Nucleus accumbens (tissue), 56 donors: ENCODE measurements at places on chromosomes 1 and 21.

- no peak for DNase-seq
These were observed 6.2 kb downstream of the C1orf210 start for GRCh38 chr1:43279161-43279560.

- no peak for DNase-seq
These were observed 657 bp upstream of the LIN9 start for GRCh38 chr1:226309398-226310244.

DNA sequence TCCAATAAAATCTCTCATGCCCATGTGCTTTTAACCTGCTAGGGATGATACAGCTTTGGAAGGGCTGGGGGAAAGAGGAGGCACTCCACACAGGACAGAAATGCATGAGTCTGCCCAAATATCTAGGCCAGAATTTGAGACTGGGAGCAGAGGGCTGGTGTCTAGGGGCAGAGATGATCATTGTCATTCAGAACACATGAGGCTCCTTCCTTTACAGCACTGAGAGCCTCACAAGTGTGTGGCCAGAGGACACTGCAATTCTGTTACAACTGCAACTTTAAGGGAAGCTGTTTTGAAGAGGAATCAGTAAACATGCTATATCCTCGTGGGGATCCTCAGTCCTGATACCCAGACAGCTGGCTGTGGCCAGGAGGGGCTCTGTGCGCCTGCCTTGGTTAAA is 541.3 kb downstream of the OMA1 start:
- no peak for DNase-seq

GRCh38 chr1:93346421-93346993 is 800 bp downstream of the DR1 start:
- no peak for DNase-seq

DNA sequence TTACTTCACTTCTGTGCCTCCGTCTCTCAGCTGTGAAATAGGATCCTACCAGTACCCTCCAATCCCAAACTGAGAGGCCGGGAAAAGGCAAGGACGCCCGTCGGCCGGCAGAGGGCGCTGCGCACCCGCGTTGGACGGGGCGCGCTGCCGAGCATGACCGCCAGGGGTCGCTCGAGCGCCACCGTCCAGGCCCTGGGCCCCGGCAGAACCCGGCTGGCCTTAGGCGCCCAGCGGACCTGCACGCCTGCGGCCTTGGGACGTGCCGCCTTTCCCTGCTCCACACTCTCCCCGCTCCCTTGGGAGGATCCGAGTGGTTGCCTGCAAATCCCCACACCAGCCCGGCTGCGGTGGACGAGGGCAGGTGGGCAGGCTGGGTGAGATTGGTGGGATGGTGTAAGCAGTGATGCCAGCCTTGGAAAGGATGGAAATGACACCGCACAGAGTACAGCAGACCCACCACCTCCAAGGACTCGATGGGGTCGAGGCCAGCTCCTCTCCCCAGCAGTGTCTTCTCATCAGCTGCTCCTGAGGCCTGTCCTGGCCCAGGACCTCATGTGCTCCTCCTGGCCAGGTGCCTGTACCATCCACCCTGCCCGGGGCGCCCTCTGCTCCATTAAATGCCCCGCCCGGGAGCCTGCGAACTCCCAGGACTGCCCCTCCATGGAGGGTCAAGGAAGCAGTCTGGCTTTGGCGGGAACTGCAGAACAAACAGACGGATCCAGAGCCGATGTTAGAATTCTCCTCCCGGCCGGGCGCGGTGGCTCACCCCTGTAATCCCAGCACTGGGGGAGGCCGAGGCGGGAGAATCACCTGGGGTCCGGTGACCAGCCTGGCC is 47.4 kb upstream of the LBR start:
- DNase-seq, result peak; percentile 61
